ENCODE measurements at places on chromosomes 2 and 18.

DNA sequence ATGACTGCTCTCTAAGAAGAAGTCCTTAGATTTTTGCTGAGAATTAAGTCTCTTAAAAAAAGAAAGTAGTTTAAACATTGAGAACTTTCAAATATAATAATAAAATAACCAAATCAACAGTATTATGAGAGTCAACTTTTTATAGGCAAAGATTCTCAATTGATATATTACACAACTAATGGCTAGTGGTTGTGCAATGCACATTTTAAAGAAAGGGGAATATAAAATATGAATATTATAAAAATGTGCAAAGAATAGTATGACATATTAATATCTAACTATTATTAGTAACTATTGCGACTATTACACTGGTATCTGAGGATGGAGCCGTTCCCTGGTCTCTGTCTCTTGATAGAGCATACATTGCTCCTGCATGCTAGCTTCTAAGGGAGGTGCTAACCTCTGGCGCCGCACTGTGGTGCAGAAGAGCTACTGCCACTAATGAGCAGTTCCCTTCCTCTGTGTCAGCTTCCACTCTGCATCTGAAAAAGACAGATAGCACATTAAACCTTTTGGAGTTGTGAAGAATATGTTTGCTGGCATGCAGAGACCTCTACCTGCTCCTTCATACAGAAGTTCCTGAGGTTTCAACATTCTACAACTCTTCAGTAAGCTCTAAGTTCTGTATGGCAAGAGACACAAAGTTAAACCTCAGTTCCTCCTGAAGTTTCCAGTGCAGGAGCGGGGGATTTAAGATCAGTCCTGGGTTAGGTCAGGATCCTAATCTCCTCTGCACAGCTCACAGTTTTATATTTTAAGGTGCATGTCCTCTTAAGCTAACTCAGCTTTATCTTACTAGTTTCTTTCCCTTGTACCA, 3.5 kb upstream of the SLC9A2 start:
- DNase-seq: peak; percentile 75

DNA sequence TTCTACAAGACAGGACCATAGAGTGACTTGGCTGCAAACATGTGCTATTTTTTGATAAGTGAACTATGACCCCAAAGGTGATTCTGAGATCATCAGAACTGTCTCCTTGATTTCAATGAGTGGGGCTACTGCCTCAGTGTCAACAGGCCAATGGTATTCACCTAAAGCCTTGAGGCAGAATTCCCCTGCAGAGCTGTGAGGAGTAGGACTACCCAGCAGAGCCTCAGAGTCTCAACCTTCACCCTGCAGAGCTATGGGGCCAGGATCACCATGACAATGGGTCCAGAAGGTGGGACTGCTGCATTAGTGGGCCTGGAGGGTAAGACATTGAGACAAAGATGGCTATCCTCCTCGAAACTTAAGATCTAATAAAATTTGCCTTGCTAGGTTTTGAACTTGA, 1668.2 kb upstream of the SLC39A10 start:
- DNase-seq: no peak

- no peak for DNase-seq
Measured at GRCh38 chr2:8993902-8994278, 9.6 kb downstream of the MBOAT2 start.

GRCh38 chr2:42430188-42430587, 63.6 kb downstream of the KCNG3 start:
- DNase-seq: no peak

GRCh38 chr2:36574560-36574959, 23.4 kb downstream of the FEZ2 start:
- DNase-seq: no peak

GRCh38 chr2:59463426-59463825, 1090.0 kb downstream of the BCL11A start:
- DNase-seq: no peak

- no peak for DNase-seq
Measured at GRCh38 chr2:197538412-197538811, 22.5 kb downstream of the MOB4 start.

Measured in HEK293T (cell line).